ENCODE measurements at places on chromosomes 12 and 14.

DNA sequence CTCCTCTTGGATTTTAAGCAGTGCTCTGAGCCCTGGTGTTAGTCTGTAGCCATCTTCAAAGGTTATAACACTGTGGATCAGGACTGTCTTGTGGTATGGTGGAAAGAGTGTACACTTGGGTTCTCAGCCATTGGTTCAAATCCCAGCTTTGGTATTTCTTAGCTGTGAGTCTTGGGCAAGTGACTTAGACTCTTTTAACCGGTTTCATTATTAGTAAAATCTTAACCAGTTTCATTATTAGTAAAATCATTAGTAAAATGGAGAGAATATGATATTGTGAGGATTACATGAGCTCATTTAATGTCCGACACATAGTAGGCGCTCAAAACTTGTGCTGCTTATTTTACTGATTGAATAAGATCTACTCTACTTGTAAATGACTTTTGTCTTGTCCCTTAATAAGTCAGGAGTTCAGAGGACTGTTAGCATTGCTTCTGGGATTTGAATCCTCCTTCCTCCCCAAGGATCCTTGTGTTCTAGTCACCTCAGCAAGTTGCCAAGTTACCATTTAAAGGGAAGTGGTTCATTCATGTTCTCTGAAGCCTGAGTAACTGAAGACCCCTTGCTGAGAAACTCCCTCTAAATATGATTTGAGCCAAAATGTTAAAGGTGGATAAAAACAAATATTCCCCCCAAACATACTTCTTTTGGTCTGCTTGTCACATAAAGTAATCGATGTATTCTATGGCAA, 12.4 kb downstream of the TTLL5 start:
- DNase-seq, result no peak

DNA sequence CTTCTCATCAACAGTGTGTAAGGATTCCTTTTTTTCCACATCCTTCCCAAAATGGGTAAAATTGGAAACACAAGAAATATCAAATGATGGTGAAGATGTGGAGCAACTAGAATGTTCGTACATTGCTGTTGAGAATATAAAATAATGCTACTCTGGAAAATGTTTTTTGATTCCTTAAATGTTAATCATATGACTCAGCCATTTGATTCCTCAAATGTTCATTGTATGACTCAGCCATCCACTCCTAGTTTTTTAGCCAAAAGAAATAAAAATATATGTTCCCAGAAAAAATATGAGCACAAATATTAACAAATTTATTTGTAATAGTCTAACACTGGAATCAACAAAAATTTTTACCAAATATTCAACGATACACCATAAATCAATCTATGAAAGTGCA, 1108.6 kb downstream of the LRFN5 start:
- no peak for DNase-seq

GRCh38 chr14:99479160-99479905, 1.3 kb downstream of the SETD3 start:
- no peak for DNase-seq

DNA sequence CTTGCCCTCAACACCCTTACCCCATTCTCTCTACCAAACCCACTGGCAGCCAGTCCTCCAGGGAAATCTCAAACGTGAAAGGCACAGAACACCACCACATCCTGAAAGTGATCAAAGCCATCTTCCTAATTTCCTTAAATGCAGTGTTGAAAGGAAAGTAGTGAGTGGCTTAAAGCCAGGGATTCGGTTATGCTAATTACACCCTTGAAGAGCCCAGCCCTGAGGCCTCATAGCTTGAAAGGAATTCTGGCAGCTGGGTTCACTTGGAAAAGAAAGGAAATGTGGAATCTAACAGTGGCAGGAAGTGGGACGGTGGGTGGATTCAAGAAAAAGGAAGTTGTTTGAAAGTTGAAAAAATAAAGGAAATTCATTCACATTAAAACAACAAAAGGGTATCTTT, 73.0 kb upstream of the FICD start:
- DNase-seq, result no peak

DNA sequence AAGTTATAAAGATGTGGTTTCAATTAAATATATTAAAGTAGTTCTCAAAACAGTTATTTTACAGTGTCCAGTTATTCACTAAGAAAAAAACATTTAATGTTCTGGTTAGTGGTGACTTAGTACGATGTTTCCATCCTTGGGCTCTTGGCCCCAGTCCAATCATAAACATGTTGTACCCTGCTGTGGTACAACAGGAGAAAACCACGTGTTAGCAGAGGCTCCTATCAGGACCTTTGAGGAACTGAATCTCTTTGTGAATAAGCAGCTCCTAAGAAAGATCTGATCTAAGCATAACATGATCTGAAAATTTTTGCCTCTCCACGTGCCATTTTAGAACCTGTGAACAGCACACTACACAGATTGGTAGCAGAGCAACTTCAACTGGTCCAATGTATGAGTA, 234.0 kb downstream of the SYT1 start:
- no peak for DNase-seq

DNA sequence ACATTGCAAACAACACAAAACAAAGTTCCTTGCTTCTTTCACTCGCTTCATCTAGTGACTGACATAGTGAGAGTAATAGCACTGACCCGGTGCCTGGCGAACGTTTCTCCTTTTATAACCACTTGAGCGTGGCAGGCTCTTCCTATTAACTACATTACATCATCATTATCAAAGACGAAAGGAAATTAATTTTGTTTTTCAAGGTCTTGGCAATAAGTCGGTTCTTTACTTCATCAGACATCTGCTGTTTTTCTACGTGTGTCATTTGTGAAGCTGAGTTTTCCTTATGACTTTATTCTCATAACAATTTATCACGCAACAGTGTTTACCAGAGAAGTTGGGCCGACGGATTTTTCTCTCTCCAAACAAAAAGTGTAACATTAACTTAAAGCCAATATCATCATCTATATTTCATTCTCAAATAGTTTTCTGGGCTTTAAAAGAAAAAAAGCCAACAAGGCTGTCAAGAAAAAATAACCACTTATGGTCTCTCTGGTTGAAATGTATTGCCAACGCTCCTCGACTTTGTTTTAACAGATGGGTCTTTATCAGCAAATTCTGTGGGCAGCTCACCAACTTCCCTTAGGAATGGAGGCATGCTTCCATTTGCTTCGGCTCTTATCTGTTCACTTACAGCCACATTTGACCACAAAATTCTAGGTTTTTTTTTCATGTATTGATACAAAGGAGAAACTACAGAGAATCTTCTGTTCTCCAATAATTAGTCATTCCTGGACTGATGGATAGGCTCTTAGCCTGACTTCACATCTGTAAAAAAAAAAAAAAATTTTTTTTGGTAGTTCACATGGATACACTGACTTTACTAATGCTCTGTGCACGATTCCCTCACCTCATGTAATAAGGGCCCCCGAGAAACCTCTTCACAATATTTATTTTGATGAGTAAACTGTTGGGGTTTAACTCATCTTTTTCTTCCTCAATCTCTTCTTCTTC, 97.1 kb upstream of the CDKN3 start:
- DNase-seq, result peak; percentile 82

- DNase-seq, result no peak
Observed at GRCh38 chr12:6345319-6346091, 3.6 kb upstream of the TNFRSF1A start.

DNA sequence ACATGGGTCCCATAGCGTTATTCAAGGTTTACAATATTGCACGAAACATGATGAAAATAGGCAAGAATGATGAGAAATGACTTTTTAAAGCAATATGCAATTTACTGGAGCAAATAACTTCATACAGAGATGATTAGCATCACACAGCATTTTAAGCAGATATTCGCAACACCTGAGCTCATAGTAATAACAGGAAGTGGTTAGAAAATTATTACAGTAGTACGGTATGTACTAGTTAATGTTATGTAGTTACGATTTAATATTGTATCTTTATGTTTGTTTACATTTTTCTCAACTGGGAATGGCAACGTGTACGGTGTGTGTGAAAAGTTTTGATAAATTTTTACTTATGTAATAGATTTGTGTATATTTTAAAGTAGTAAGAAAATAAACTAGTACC, 102.6 kb downstream of the OSBPL8 start:
- DNase-seq, result no peak

DNA sequence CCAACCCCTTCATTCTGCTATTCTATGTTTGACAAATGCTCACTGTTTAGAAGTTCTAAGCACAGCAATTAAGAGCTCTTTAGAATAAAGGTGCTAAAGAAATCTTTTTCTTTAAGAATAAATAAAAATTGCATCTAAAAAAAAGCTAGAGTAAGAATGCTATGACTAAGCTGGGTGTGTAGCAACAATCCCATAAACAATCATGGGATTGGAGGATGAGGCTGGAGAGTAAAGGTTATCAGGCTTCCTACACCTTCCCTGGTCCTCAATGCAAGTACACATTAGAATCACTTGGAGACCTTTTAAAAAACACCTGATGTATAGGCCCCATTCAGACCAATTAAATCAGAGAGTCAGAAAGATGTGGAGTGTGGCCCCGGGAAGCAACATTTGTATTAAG, 88.3 kb downstream of the CIT start:
- no peak for DNase-seq

- peak; percentile 30 for DNase-seq
Observed at GRCh38 chr12:46153268-46153872, 115.5 kb downstream of the SLC38A1 start.

DNA sequence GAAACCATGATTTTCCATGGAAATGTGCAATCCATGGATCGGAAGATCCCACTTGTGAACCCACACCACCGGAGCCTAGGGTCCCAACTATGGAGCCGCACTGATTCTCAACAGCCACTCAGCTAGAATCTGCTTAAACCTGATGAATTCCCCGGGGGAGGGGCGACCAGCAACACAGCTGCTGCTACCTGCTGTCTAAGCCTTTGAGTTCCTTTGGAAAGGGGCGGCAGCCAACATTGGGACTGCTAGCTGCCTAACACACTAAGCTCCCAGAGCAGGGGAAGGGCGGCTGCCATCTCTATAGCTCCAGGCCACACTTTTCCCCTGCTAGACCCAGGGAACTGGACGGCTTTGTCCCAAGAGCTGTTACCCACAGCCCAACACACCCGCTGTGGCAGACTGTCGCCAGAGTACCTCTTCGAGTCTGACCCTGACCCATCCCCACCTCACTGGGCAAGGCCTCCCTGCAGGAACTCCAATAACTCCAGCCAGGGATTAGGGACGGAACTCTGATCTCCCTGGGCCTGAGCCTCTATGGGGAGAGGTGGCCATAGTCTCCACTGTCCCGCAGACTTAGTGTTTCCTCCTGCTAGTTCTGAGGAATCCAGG, 205.8 kb upstream of the SLC16A7 start:
- no peak for DNase-seq

DNA sequence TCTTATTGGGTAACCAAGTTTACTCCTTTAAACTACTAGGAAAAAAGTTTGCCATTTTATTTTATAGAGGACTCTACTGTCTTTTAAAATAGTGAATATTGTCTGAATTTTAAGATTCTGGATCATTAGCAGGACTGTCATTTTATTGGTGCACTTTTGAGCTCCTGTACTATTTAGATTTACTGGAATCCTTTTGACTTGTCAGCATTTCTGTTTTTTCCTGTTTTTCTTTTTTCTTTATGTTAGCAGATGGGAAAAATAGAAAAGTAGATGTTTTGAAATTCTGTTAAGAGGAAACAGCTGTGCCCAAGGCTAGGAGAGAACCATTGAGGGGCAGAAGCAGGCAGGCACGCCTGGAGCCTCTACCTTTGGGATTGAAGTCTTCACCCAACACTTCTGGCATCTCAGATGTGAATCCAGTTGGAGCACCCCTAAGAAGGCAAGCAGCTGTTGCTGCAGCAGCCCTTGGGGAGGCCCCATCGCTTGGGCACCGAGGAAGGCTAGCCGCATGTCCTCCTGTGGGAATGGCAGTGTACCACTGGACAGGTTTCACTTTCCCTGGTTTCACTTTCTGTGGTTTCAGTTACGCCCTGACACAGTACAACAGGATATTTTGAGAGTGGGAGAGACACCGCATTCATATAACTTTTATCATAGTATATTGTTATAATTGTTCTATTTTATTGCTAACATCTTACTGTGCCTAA, 11.5 kb downstream of the RIMKLB start:
- no peak for DNase-seq

DNA sequence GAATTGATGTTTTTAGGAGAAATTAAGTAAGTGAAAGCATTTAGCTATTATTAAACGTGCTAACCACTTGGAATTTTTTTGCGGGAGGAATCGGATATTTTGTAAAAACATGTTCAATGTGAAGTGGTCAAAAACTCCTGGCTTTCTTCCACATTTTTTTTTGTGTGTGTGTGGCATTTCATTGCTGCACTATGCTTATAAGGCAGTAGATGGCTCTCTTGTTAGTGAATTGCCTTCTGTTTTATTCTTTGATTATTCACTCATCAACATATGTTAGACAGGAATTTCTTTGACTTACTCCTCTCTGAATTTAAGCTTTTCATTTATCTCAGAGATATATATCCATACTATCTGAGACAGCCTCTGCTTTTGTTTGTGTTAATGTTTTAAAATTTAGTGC, 71.3 kb downstream of the DERA start:
- peak; percentile 9 for DNase-seq

DNA sequence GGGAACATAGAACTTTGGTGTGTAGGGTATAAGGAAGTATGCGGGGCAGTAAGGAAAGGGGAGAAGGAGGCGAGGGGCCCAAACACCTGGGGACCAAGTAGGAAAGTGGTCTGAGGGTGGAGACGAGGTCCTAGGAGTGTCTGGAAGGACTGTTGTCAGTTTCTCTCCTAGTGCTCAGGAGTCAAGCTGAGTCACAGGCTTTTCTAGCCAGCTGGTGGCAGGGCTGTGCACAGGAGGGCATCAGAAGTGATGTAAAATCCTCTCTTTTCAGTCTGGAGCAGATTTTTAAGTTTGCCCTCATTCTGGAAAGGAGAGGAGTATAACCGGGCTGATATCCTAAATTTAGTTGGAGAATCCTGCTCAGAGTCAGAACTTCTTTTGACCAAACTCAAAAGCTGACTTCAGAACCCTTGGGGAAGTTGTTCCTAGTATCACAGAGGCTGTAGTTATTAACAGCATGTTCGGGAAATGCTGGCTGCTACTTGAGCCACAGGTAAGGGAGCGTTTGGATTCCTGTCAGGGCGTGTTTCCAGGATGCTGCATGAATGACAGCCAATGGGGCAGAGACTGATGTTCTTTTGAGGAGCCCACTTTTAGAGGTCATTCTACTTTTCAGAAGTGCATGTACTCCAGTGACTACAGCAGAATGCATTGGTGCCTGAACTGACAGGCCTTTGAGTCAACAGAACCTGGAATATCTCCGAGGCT, 19.3 kb downstream of the ZNF664 start:
- no peak for DNase-seq

- no peak for DNase-seq
Observed at GRCh38 chr12:51388069-51388799, 3.0 kb downstream of the GALNT6 start.

GRCh38 chr14:69093631-69094421, 59.1 kb downstream of the DCAF5 start:
- DNase-seq, result no peak
